Activated T-helper 2 cell treated with anti-CD3 and anti-CD28 coated beads, Interferon-gamma antibody, Interleukin-2, Interleukin-4, amounts not matched to agents 10 μg/mL and 5 μg/mL and 100 μg/mL, durations not matched to agents 14 hours and 24 hours and 36 hours (primary cell): ENCODE measurements at places on chromosomes 12 and 14.

- no peaks in the 10 kb centered on the region for H3K36me3 ChIP-seq
- no peak for DNase-seq
- no peaks in the 10 kb centered on the region for H3K27me3 ChIP-seq
- no peak overlapping the region for H3K27ac ChIP-seq
- H3K4me3 ChIP-seq = no peak overlapping the region
These were observed 114.3 kb downstream of the FLRT2 start for GRCh38 chr14:85644211-85644610.

GRCh38 chr14:60981633-60982455 is 799 bp downstream of the SLC38A6 start:
- no peak overlapping the region for H3K27ac ChIP-seq
- DNase-seq = no peak
- H3K36me3 ChIP-seq = peaks cover 21% of the 10 kb centered on the region
- no peaks in the 10 kb centered on the region for H3K27me3 ChIP-seq
- H3K4me3 ChIP-seq = no peak overlapping the region

DNA sequence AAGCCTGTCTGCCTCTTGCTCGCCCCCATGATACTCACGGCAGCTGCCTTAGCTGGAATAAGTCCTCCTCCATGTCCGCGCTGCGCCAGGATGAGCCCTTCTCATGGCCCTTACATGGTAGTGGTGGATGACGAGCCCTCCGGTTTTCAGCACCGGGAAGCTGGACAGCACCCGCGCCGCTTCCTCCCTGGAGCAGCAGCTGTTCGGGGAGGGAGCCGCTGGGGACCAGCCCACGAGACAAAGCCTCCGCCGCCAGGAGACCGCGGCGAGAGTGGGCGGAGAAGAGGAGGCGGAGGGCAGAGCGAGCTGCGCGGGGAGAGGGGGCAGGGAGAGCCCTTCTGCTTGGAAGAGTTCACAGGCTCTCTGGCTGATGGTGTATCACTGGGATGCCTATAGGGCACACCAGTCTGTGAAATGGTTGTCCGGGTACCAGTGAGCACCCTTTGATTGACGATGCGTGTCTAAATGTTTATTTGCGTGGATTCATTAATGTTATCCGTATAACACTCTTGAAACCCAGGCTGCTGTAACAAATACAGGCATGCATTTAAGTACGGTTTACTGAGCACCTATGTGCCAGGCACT is at the start of gene SVOP:
Gene SVOP, minus strand, starts transcription at position 273 of the 585 bp plus-strand sequence. Its CDS starts 200 bp downstream, at position 73.
- peak; percentile 10 for DNase-seq
- no peaks in the 10 kb centered on the region for H3K4me1 ChIP-seq
- no peak within 1 kb of the TSS for H3K27ac ChIP-seq

DNA sequence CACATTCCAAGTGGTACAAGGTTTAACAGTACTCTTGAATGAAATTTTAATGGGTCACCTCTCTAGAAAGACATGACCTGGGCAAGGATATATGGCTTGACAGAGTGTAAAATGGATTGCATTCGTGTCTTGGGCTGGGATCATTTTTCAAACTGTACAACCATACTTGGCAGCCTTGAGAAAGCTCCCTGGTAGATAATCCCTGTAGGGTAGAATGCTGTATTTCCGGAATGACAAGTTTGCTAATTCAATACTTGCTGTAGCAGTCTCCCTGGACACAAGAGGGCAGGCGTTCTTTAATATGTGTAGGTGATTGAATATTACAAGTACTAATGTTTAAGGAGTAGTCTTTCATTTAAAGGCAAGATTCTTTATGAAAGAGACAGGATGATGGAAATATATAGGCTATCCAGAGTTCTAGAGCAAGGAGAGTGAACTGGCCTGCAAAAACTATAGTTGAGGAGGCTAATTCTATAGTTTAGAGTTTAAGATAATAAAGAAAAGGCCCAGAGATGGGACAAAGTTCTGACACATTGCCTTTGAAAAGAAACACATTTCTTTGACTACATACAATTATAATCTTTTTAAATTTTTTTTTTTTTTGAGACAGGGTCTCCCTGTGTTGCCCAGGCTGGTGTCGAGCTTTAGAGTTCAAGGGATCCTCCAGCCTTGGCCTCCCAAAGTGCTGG is 53.4 kb downstream of the PLBD1 start:
- H3K4me1 ChIP-seq = no peaks in the 10 kb centered on the region
- no peaks in the 10 kb centered on the region for H3K27me3 ChIP-seq
- no peak for DNase-seq
- H3K36me3 ChIP-seq = no peaks in the 10 kb centered on the region

- no peak for DNase-seq
- no peaks in the 10 kb centered on the region for H3K36me3 ChIP-seq
- H3K27me3 ChIP-seq = peaks cover 2% of the 10 kb centered on the region
- peaks cover 2% of the 10 kb centered on the region for H3K4me1 ChIP-seq
These were observed 21.0 kb upstream of the PLEKHG3 start for GRCh38 chr14:64683264-64683663.

GRCh38 chr14:75088566-75089373 is 19.3 kb downstream of the ZC2HC1C start:
- H3K4me3 ChIP-seq = no peak overlapping the region
- no peaks in the 10 kb centered on the region for H3K4me1 ChIP-seq
- no peaks in the 10 kb centered on the region for H3K27me3 ChIP-seq
- peaks cover 61% of the 10 kb centered on the region for H3K36me3 ChIP-seq
- no peak for DNase-seq

DNA sequence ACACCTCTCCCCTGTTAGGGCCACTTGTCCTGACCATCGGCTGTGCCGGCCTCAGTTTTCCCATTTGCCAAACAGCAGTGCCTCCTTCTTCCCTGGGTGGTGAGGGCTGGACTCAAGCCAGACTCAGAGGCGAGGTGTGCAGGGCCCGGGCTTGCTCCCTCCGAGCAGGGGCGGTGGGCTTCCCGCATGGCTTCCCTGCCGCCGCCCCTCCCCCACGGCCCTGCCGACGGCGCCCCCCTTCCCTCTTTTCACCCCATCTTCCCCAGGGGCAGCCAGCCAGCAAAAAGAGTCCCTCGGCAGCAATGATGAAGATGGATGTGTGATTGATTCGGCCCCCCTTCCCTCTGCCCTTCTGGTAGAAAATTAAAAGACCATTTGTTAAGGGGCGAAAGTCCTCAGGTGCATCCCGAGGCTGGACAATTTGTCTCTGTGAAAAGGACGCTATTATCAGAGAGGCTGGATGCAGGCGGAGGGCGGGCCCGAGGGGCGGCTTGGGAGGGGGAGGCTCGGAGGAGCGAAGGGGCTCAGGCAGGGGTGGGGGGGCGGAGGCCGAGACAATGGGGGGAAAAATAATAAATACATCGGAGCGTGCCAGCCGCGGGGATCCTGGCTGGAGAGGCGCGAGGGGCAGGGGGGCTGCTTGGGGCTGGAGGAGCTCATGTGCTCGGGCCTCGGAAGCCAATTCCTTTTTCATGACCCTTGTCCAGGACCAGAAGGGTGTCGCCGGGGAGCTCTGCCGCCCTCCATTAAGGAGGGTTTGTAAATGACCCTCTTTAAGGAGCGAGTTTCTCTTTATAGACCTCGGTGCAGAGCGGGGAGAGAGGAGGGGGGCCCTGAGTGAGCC is 48.0 kb upstream of the LHX5 start:
- H3K4me1 ChIP-seq = no peaks in the 10 kb centered on the region
- H3K27ac ChIP-seq = no peak overlapping the region
- peaks cover 48% of the 10 kb centered on the region for H3K27me3 ChIP-seq
- H3K36me3 ChIP-seq = no peaks in the 10 kb centered on the region
- DNase-seq = no peak

- H3K27me3 ChIP-seq = peaks cover 2% of the 10 kb centered on the region
- H3K36me3 ChIP-seq = peaks cover 3% of the 10 kb centered on the region
- DNase-seq = peak; percentile 57
- H3K4me3 ChIP-seq = peak overlapping the region; percentile 2
These were observed 43.5 kb downstream of the ERH start for GRCh38 chr14:69354383-69355153.

DNA sequence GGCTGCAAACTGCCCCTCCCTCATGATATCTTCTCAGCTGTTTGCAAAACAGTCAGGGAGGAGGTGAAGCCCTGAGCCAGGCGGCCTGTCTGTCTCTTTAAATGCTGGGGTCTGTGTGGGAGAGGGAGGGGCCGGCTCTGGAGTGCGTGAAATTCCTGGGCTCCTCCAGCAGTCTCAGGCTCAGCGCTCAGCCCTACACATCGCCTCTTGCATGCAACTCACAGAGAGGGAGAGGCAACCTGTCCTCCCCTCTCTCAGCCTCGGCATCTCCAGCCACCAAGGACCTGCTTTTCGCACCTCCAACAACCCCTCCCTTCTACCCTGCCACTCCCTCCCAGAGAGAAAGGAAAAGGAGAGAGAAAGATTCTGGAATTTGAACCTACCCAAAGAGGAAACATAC is at the start of gene NRXN3:
Gene NRXN3, plus strand, starts transcription at position 171 of the 400 bp plus-strand sequence. CDS start 72,721 bp downstream, outside the sequence.
- no peak within 1 kb of the TSS for H3K4me3 ChIP-seq
- no peak within 1 kb of the TSS for H3K27ac ChIP-seq
- DNase-seq = no peak
- peaks cover 11% of the 10 kb centered on the region for H3K27me3 ChIP-seq

DNA sequence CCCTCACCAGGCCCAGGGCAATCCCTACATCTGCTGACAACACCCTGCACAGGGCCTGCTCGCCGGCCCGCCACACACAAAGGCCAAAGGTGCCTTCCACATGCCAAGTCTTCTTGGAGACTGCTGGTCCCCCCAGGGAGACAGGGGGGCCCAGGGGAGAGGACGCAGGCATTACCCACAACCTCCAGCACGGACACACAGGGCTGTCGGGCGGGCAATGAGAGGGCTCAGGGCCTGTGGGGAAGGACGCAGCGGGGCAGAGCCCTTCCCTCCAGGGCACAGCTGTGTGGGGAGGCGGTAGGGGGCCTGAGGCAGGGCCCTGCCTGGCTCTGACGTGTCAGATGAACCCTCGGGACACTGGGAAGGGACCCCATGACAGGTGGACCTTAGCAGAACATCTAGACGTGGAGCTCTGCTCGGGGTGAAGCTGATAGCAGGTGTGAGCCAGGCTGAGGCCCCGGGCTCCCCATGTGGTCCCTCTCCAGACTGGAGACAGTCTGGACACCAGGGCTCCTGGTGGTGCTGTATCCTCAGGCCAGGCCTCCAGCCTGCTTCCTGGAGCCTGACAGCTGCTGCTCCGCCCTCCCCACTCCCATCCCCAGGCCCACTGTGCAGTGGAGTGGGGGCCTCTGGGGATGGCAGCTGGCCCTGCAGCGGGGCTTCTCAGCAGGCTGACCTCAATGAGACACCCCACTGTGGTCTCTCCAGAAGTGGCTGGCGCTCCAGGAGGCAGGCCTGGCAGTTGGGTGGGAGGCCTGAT is 31.6 kb upstream of the NUDT14 start:
- H3K36me3 ChIP-seq = peaks cover 6% of the 10 kb centered on the region
- no peak overlapping the region for H3K27ac ChIP-seq
- no peaks in the 10 kb centered on the region for H3K4me1 ChIP-seq
- DNase-seq = no peak
- H3K4me3 ChIP-seq = no peak overlapping the region

GRCh38 chr12:49129332-49130150 is 1.7 kb downstream of the TUBA1B start:
- H3K27me3 ChIP-seq = no peaks in the 10 kb centered on the region
- H3K4me1 ChIP-seq = peaks cover 38% of the 10 kb centered on the region
- H3K27ac ChIP-seq = peak overlapping the region; percentile 98
- H3K36me3 ChIP-seq = peaks cover 48% of the 10 kb centered on the region

- no peak overlapping the region for H3K4me3 ChIP-seq
- H3K27ac ChIP-seq = peak overlapping the region; percentile 99
- peaks cover 63% of the 10 kb centered on the region for H3K4me1 ChIP-seq
- H3K27me3 ChIP-seq = no peaks in the 10 kb centered on the region
These were observed 2.2 kb upstream of the BATF start for GRCh38 chr14:75519826-75520728.

- no peak overlapping the region for H3K4me3 ChIP-seq
- H3K27me3 ChIP-seq = no peaks in the 10 kb centered on the region
- no peak overlapping the region for H3K27ac ChIP-seq
- DNase-seq = no peak
- no peaks in the 10 kb centered on the region for H3K36me3 ChIP-seq
- no peaks in the 10 kb centered on the region for H3K4me1 ChIP-seq
These were observed 151.1 kb downstream of the DACT1 start for GRCh38 chr14:58788655-58789503.

DNA sequence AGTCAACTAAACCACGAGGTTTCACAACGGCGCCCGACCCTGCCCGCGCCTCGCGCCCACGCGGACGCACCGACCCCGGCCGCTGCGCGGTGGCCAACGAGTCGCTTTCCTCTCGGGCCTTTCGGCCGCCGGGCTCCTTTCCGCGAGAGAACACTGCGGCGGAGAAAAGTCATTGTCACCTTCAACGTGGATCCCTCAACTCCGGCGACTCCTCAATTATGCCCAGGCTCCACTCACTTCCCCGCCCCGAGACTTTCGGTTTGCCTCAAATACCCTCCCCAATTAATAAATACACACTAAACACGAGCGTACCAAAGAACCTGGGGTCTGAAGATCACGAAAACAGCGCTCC is 450 bp downstream of the SINHCAF start:
- H3K27me3 ChIP-seq = peaks cover 3% of the 10 kb centered on the region
- H3K4me3 ChIP-seq = peak overlapping the region; percentile 98
- H3K36me3 ChIP-seq = peaks cover 36% of the 10 kb centered on the region
- H3K4me1 ChIP-seq = peaks cover 23% of the 10 kb centered on the region
- H3K27ac ChIP-seq = peak overlapping the region; percentile 99

DNA sequence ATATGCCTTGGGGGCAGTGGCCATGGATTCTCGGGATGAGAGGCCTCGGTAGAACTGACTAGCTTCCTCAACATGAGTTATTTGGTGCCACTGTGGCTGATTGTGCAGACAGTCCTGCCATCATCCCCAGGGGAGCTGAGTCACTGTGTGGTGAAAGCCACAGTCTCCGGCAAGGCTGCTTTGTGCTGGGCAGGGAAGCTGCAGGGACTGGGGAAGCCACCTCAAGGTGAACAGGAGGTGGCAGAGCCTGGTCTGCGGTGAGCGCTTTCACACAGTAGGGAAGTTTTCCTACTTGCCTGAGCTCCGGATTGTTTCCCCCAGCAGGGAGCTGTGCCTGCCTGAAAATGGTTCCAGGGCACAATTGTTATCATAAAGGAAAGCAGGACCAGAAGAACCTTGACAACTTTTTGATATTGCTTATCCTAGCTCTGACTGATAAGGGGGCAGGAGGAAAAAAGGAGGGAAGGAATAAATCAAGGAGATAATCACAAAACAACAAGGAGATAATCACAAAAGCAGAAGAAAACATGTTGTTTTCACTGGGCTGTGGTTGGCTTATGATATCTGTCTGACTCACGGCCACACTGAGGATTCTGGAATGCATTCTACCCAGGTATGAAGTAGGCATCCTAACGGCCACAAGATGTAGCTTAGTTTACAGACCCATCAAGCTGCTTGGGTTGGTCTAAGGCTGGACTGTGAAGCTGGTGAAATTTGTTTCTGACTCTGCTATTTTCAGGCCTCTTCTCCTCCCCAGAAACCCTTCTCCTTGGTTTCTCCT is 32.2 kb upstream of the GNG2 start:
- no peak overlapping the region for H3K4me3 ChIP-seq
- H3K36me3 ChIP-seq = no peaks in the 10 kb centered on the region
- no peak overlapping the region for H3K27ac ChIP-seq
- DNase-seq = peak; percentile 44
- H3K27me3 ChIP-seq = no peaks in the 10 kb centered on the region

DNA sequence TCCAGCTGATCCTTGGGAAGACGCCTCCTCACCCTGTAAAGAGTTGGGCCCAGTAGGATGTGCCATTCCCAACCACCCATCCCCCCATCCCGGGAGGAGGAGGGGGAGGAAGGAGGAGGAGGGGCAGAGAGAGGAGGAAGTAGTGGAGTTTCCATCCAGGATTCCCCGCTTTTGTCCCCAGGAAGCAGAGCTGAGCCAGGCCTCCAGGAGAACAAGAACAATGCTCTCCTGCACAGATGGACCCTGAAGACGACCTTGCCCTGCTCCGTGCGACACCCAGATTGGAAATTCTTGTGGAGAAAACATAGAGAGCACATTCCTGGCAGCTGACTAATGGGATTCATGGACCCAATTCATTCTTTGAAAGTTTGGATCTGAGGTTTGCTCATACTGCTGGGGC is 132.3 kb upstream of the CRY1 start:
- H3K4me1 ChIP-seq = peaks cover 3% of the 10 kb centered on the region
- no peak overlapping the region for H3K4me3 ChIP-seq
- no peak overlapping the region for H3K27ac ChIP-seq
- H3K36me3 ChIP-seq = no peaks in the 10 kb centered on the region
- DNase-seq = no peak
